Neural progenitor cell (in vitro differentiated cells): ENCODE measurements at places on chromosomes 16 and 17. TPM values are rescaled to one million over a fixed set of nuclear protein-coding genes. Genes with fewer than 3 reads are reported as not detected.

CAMKK1 gene
- total RNA-seq: 2.9 and 6.4 TPM in 2 replicates

MYH3 gene
- total RNA-seq: 0.36 and 0.40 TPM in 2 replicates

GRCh38 chr16:73049091-73049490 lies 1.2 kb upstream of the ZFHX3 start:
- no peak for DNase-seq

DNA sequence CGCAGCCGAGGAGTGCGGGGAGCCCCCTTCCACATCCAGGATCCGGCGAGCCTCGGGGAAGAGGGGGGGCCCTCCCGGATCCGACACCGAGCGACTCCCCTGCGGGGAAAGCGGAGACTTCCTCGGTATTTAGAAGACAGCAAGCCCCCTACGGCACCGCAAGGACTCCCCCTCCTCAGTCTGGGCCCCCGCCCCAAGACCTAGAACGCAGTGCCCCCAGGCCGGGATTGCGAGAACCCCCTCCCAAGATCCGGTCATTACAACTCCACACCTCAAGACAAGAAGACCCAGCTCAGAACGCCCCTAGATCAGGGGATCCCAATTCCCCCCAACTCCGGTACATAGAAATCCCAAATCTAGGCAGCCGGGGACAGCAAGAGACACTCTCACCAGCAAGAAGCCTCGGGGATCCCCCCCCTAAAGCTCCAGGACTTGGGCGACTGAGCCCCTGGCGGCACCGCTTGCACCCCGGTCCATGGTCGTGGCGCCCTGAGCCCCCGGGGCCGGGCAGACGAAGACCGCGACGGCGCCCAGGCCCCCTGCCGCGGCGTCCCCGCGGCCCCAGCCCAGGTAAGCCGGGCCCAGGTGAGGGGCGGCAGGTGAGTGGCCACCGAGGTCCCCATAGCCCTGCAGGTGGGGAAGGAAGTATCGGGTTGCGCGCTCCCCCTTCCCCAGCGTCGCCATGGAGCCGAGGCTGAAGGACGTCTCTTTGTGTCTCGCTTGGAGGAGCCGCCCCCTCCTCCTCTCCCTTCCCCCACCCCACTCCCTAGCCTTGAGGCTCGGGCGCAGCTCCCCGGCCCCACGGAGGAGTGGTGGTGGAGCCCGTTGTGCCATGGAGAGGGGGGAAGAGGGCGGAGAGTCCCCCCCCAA lies 641 bp downstream of the SBK1 start:
- DNase-seq: peak; percentile 88

DNA sequence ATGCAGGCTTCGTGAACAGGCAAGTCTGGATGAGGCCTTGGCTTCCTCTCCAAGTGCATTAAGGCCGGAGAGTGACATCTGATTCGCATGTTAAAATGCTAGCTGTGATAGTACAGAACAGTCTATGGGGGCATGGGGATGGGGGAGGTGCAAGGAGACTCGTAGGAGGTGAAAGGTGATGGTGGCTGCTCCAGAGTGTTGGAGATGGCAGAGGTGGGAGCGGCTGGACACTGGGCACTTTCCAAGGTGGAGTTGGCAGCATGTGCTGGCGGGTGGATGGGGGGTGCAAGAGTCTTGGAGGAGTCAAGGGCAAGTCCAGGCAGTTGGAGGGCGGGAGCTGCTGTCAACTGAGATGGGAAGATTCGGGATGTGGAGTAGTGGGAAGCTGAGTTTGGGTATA lies 350.9 kb upstream of the TNRC6C start:
- DNase-seq: no peak

DNA sequence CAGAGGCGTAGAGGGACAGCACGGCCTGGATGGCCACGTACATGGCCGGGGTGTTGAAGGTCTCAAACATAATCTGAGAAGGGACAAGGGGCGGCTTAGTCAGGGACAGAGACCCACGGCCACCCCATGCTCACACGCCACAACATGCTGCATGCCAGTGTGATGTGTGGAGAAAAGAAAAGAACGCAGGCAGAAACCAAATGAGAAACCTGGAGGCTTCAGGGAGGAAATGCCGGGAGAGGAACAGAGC lies 1.1 kb downstream of the ACTG1 start:
- DNase-seq: no peak

DNA sequence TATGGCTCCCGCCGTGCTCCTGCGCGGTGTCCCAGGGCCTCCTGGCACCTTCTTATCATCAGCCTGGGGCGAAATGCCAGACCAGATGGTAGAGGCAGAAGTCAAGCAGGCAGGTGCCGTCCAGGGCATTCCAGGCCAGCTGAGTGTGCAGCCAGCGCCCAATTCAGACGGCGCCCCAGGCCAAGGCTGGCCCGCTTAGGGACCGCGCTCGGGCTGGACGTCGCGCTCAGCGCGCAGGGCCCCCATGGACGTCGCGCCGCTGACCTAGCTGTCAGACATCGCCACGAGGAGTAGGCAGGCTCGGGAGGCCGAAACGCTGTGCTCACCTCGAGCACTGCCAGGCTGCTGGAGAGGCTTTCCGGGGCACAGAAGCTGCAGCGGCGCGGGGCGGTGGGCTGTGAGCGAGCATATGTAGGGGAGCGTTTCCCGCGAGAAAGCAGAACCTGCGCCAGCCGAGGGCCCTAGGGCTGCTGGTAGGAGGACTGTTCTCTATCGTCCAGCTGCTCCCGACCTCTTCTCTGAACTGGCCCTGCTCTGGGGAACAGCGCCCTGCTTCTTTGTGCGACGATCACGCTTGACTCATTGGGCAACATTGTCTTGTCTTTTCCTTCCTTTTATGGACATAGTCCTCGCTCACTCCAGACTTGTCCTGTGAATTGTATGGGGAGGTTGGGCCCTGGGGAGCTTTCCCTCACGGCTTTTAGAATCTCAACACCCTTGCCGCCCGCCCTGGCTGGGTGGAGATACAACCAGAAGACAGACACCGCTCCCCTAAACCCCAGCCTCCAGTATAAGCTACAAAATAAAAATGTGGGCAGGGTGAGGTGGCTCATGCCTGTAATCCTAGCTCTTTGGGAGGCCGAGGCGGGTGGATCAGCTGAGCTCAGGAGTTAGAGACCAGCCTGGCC lies 8.4 kb upstream of the CA4 start:
- peak; percentile 70 for DNase-seq

- no peak for DNase-seq
Observed at GRCh38 chr17:45243750-45244149, 18.1 kb downstream of the SPATA32 start.

NPIPA8 gene
- not detected in 2 replicates for total RNA-seq

DNA sequence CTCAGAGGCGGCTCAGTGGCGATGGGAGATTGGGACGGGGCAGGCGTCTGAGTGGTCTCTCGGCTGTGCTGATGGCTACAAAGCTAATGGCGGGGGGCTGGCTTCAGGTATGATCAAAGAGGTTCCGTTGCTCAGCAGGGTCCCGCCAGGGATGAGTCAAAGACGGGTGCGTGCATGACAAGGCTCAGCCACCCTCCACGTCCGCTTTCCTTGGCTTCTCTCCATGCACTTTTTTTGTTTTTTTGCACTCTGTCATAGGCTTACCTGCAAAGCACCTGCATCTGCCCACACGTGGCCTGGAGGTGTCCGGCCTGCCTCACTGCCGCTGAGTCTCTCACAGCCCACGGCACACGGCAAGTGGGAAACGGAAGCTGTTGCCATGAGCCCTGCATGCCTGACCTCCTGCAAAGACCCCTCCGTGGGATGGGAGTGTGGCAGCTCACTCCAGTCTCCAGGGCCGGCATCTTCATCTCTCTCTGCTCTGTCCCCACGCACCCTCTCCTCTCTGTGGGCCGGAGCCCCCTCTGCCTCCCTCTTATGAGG lies 85.5 kb upstream of the ZNF469 start:
- no peak for DNase-seq

MYCBPAP gene
- 3.5 and 3.8 TPM in 2 replicates for total RNA-seq

DNA sequence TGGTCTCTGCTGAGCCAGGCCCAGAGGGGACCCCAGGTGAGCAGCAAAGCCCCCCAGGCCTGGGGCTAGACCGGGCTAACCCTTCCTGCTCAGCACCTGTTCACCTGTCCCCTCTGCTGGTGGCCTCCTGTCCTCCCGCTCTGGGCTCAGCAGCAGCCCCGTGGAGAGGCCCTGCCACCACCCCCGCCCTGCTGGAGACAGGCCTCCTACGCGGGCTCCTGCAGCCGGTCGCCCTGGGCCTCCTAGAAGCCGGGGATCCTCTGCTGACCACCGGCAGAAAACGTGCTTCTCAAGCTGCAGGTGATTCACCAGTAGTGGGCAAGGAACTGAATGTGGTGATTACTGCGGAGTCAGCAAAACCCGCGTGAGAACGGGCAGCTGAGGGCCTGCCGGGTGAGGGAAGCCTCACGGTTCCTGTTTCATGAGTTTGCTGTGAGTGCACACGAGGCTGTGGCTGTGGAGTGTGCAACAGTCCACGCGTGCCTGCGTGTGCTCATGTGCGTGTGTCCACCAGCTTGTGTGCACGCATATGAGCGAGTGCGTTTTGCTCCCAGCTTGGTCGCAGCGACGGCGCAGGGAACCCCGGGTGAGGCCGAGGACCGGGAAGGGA lies 792 bp downstream of the SECTM1 start:
- DNase-seq: no peak

- no peak for DNase-seq
Observed at GRCh38 chr17:7651097-7651664, 455 bp downstream of the ATP1B2 start.

ARHGAP44 gene
- 8.7 and 10.6 TPM in 2 replicates for total RNA-seq

FA2H gene
- not detected in 2 replicates for total RNA-seq

DNA sequence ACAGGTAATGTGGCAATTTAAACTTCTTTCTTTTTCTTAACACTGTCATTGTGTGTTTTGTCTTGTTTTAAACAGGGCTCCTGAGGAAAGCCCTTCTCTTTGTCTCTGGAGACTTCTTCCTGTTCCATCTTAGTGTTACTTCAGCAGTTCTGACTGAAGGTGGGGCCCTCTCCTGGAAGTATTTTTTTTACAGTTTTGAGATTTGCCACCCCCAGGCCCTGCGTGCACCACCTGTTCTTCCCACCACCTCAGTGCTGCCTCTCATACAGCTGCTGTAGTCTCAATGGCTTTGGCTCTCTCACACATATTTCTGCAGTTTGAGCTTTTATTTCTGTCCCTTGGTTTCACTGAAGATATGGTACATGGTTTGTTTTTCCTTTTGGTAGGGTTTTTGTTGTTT lies 52.5 kb upstream of the ALDH3A1 start:
- DNase-seq: no peak

- no peak for DNase-seq
Observed at GRCh38 chr17:17075125-17075781, 33.0 kb downstream of the MPRIP start.

DNA sequence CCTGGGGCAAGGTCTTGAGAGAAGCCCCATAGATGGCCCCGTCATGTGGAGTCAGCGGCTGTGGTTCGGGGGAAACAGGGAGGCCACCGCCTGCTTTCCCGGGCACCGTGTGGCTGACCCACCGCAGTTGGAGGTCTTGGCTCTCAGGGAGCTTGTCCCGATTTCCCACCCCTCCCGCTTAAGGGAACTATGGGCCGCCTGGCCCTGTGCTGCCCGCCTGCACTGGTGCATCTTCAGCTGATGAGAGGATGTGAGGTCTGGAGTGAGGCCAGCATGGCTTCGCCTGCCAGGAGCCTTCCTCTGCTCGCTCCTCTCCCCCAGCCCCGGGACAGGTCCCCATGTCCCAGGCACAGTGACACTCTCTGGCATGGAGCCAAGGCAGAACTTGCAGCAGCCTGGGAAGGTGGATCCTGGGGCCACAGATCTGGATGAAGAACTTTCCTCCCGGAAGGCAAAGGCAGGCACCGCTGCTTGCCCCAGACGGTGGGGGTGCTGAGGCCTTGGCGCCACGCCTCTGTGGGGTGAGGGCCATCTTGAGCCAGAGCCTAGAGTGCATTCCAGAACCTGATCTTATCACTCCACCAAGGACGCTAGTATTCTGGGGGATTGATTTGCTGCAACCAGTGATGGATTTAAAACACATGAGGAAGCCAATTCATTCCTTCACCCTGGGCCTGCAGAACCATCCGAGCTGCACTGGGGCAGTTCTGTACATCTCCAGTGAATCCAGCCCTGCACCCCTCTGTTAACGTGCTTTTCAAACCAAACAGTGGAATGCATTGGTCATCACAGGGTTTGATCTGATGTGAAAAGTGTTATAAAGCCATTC lies 178.6 kb upstream of the TNRC6C start:
- DNase-seq: no peak

GRB7 gene
- 6.0 and 8.0 TPM in 2 replicates for total RNA-seq

DNA sequence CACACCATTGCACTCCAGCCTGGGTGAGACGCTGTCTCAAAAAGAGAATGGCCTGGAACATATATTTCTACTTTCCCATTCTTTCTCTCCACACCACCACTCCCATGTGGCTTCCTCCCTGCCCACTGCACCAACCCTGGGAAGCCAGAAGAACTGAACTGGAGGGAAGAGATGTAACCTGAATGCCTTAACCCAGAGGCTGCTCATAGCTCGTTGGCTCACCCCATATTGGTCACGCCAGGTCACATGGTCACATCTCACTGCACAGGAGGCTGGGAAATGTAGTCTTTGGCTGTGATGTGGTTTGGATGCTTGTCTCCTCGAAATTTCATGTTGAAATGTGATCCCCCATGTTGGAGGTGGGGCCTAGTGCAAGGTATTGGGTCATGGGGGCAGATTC lies 5.9 kb upstream of the DNAH17 start:
- DNase-seq: peak; percentile 31

DNA sequence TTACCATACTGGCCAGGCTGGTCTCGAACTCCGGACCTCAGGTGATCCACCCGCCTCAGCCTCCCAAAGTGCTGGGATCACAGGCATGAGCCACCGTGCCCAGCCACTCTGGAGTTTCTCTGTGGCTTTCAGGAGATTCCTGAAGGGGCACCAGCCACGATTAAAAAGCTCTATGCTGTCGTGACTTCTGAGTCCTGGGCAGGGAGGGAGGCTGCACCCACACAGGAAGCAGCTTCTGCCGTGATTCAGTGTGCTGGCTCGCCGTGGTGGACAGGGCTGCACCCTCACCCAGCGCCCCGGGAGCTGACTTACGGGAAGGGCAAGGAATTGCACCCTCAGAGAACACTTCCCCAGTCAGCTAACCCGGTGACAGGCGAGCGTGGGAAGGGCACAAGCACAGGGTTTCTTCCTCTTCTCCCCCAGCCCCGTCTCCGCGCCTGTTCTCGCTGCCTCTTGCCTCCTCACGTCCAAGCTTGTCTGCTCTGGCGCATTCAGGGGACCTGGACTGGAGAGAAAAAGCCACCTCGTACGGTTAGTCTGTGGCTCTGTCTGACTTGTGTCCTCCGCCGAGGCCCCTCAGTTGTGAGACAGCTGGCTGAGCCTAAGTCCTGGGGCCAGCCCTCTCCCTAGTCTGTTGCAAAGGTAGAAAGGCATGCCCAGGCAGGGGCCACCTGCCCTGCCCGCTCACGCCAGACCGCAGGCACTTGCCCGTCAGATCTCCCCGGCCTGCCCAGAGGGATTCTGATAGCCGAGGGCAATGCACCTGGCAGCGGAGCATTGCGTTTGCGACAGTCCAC lies 145.0 kb downstream of the SEC14L1 start:
- no peak for DNase-seq

CCL23 gene
- total RNA-seq: not detected in 2 replicates

AOC2 gene
- total RNA-seq: 1.2 and 2.1 TPM in 2 replicates

HSPB9 gene
- total RNA-seq: 0.12 and 0.65 TPM in 2 replicates

GRCh38 chr16:15055141-15056053 lies 477 bp downstream of the NTAN1 start:
- DNase-seq: peak; percentile 11

KRT16 gene
- not detected in 2 replicates for total RNA-seq

- no peak for DNase-seq
Observed at GRCh38 chr17:54813896-54814295, 86.8 kb upstream of the TOM1L1 start.
